ENCODE measurements at places on chromosomes 5 and 9.
A peak's percentile ranks its signal among the peaks of the same experiment; 100 is the strongest.

DNA sequence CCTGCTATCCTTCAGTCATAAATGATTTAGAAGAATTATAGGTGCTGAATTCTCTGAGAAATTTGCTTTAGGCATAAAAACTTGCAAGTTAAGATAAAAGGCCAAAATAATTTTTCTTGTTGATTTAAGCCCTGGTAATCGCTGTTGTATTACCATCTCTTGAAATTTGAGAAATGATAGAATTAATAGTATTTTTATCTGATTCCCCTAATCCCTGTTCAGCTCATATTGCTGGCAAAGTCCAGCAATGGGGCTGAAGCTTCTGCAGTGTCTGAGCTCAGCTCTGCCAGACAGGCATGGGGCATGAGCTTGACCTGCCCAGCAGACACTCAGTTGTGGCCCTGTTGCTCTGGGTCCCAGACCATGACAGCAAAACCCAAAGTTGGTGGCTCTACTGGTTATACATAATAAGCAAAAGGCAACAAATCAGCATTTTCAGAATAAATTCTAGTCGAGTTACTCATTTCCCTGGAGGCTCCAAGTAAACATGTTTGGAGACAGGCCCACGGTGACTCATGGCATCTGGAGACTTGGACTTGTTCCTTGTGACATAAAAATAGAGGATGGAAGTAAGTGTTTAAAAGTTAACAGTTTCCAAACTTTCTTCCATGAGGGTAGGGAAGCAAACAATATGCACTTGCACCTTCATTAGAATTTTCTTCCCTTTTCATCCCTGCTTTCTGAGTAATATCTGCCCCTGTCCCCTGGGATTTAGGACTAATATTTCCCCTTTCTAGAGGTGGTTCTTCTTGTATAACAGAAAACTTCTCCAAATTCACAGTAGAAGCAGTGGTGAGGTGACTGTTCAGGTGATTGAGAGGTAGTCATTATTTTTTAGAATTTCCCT is 60.2 kb upstream of the SLC2A8 start:
- DNase-seq = no peak

- DNase-seq = peak; percentile 11
These were observed at the start of gene PDE4D for GRCh38 chr5:59893429-59894227. PDE4D (minus strand) TSS chr5:59893726.

DNA sequence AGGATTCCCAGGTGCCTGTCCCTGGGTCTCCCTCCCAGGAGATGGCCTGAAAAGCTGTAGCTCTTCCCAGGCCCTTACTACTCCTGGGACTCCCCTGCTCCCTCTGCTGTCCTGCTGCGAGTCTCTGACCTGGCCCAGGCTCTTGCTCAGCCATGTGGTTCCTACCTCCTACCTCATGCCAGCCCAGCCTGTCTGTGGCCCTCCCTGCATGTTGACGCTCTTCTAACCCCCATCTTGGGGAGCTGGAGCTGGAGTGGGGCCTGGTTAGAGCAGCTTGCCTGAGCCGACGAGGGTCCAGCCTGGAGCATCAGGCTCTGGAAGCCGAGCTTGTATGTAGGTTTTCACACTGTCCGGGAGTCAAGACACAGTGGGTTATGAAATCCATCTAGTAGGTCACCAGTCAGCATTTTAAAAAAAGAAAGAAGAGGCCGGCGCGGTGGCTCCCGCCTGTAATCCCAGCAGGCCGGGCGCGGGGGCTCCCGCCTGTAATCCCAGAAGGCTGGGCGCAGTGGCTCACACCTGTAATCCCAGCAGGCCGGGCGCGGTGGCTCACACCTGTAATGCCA is 244.4 kb downstream of the FANCC start:
- no peak for DNase-seq

- DNase-seq = no peak
These were observed 57.0 kb downstream of the C9orf153 start for GRCh38 chr9:86202338-86202882.

- DNase-seq = no peak
These were observed 9.6 kb downstream of the LMX1B start for GRCh38 chr9:126623314-126623666.
